HCT116 (cell line): ENCODE measurements at places on chromosomes 7 and 10.

DNA sequence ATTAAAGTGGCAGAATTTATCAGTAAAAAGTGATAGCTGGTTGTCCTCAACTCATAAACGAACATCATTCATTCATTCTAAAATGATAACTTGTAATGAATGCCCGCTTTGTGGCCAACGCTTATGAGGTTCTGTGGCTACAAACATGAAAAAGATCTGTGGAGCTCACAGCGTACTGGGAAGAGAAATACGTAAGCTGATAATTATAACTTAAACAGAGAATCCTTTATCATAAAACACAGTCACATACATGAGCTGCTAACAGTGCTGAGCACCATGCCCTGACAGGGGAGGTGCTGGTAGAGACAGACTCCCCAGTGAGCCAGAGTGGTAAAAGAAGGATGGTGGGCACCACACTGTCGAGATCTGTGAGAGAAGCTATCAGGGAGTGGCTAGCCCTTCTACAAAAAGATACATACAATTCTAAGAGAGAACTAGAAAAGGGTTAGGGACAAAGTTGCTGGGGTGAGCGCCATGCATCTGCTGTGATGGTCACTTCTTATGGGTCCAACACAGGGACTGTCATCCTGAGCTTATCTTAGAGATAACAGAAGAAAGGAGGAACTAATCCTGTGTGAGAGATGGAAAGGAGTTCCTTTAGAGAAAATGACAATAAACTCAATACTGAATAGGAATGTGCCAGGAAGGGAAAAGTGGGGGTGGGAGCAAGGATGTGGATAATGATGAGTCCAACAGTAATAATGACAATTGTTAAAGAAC is 106.7 kb downstream of the USP6NL start:
- DNase-seq = no peak

- no peak for DNase-seq
These were observed 125.9 kb upstream of the NOBOX start for GRCh38 chr7:144529269-144529926.

- no peak for DNase-seq
These were observed 974 bp downstream of the KIF11 start for GRCh38 chr10:92593619-92594588.

- no peak for DNase-seq
These were observed 359.5 kb upstream of the ANKRD30A start for GRCh38 chr10:36765782-36766414.

DNA sequence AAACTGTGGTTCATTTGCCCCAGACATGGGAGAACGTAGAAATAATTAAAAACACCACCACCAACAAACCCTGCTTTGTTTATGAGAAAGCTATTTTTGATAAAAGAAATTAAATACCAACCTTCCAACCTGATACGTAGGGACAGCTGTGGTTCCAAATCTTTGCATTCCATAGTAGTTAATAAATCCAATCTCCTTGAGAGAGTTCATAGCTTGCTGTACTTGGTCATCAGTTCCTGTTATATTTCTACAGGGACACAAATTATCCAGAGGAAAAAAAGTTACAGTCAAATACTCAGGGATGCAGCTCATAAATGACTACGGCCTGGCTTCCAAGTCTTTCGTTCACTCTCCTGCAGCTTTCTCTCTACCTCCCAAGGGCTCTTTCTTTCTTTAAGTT is 41.1 kb downstream of the PUS7 start:
- DNase-seq = no peak

GRCh38 chr10:97659589-97659988 is 19.1 kb downstream of the PI4K2A start:
- no peak for DNase-seq

DNA sequence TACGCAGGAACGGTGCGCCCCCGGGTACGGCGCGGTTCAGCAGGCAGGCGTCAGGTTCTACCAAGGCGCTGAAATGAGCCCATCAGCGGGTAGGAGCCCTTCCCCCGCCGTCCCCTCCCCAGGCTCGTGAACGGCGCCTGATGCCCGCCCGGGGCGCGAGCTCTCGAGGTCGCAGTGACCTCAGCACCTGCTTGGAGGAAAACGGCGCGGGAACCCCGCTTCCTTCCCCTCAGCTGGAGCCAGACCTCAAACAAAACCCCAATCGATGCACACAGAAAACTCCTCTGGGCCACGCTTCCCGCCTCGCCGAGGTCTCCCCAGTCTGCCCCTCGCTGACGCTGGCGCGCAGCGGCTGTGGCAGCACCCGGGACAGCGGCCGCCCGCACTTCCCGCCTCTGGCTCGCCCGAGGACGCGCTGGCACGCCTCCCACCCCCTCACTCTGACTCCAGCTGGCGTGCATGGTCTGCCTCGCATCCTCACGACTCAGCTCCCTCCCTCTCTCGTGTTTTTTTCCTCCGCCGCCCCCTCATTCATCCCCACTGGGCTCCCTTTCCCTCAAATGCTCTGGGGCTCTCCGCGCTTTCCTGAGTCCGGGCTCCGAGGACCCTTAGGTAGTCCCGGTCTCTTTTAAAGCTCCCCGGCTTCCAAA is 514 bp upstream of the GAD2 start:
- DNase-seq = no peak

DNA sequence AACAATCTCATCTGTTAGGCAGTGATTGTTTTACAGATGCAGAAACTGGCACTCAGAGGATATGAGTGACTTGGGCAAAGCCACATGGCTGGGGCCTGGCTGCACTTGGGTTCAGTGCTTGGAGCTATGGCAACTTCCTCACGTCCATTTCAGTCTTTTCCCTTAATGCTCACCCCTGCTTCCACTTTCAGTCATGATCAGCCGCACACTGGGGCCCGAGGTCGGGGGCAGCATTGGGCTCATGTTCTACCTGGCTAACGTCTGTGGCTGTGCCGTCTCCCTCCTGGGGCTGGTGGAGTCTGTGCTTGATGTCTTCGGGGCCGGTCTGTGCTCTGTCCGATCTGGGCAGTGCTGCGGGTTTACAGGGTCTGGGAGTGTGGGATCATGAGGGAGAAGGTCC is 3.0 kb downstream of the SLC12A9 start:
- DNase-seq = no peak

DNA sequence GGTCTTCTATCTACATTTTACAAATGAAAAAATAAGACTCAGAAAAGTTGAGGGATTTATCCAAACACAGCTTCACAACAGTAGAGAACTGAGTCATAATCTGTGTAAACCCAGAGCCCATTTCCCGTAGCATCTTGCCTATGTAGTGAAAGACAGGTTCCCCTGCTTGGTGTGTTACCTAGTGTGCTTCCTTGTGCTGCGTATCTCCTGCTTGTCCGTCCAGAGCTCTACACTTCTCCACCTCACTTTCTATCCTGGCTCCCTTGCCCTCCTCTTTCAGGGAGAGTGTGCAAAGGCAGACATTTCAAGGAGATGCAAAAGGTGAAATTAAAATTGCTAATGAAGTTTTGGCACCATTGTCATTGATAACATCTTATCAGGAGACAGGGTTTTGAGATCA is 1.4 kb upstream of the ASNS start:
- no peak for DNase-seq

DNA sequence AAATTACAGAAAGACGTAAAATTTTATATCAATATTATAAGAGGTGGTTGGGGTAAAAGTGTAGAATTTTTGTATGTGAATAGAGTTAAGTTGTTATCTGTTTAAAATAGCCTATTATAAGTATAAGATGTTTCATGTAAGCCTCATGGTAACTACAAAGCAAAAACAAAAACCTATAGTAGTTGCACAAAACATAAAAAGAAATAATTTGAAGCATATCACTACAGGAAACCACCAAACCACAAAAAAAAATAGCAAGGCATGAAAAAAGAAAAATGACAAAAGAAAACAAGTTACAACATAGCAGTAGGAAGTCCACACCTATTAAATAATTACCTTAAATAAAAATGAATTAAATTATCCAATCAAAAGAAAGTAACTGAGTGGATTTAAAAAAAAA is 12.4 kb upstream of the GSTK1 start:
- no peak for DNase-seq

GRCh38 chr10:71270301-71271220 is 48.5 kb upstream of the SLC29A3 start:
- peak; percentile 68 for DNase-seq

- no peak for DNase-seq
These were observed 83.2 kb downstream of the FRMD4A start for GRCh38 chr10:14247377-14248116.

GRCh38 chr7:135877805-135878204 is 99.4 kb downstream of the MTPN start:
- DNase-seq = no peak

DNA sequence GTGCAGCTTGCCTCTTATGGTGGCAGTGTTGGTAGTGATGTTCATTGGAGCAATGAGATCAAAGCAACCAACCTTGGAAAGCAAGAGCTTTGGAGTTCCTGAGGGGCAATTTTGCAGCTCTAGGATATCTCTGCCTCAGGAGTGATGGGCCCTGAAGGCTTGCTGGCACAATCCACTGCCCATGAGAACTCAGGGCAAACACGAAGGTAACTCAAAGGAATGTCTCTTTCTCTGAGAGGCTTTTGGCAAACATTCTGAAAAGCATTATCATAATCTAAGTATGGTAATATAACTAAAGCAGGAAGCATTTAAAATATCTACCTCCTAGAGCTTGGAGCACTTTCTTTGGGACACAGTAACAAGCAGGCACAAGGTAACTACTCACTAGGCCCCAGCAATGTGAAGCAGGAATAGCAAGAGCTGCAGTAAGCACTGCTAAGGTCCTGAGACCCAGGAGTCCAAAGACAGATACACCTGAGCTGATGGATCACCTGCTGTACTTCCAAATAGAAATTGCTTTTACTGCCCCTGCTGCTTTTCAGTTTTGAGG is 103.1 kb downstream of the NRF1 start:
- DNase-seq = no peak

DNA sequence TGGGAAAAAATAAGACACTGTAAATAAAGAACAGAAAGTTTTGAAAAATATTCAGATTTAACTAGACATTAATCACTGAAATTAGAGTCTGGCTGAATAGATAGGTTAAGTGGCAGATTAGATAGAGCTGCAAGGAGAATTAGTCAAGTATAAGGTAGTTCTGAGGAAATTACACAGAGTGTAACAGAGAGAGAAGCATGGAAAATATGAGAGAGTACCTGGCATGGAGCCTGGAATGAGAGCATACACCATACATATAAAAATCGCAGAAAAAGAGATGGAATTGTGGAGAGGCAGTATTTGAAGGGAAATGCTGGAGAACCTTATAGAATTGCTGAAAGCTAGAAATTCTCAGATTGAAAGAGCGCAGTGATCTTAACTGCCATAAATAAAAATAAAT is 46.9 kb downstream of the ZNRF2 start:
- no peak for DNase-seq

- DNase-seq = no peak
These were observed 558.3 kb upstream of the TPK1 start for GRCh38 chr7:145394126-145394525.

DNA sequence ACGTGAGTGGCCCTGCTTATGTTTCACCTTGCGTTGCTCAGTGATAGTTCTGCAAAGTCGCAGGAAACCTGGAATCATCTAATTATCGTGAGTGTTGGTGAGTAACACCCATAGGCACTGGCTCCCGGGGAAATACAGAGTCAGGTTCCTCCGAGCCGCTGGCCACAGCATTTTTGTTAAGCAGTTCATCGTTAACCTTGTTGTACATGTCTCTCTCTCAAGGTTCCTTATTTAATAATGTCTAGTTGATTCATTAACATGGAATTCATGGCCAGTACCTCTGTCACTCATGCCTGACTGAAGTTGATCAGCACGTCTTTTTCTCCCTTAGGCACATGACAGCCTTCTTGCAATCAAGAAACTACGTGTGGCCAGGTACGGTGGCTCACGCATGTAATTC is 3.1 kb upstream of the ZFAND2A start:
- DNase-seq = no peak

DNA sequence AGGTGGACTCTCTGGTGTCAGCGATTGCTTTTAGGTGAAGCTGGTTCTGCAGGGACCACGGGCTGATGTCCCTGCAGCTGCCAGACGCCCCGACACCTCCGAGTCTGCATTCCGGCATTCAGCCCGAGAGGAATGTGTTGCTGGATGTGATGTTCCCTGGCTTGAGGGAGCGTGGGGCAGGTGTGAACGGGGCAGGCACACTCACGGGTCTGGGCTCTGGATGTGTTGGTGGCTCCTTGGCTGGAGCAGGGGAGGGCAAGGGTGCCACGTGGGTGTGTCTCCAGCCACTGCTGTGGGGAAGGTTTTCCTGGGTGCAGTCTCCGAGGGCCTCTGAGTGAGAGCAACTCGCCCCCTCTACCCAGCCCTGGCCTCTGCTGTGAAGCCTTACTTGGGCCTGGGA is 140.5 kb downstream of the CAMK1D start:
- DNase-seq = no peak

GRCh38 chr7:23011222-23011924 is 2.6 kb downstream of the HYCC1 start:
- no peak for DNase-seq

DNA sequence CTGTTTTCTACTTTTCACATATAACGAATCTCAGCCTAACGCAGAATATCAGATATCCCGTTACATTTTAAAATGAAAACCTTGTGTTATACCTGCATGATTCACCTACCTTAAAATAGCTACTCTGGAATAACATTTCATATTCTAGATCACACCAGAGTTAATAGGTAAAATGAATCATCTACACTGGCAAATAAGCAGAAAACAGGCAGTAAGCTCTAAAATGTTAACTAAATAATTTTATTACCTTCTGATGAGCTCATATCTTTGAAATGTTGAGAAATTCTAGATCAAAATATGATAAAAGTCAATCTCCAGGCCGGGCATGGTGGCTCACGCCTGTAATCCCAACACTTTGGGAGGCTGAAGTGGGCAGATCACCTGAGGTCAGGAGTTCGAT is 71.3 kb downstream of the CPEB3 start:
- DNase-seq = no peak

- DNase-seq = no peak
These were observed 358.4 kb downstream of the KCNMA1 start for GRCh38 chr10:77279207-77279606.

GRCh38 chr7:12146813-12147212 is 64.3 kb upstream of the TMEM106B start:
- DNase-seq = no peak

GRCh38 chr7:129684777-129685176 is 73.3 kb downstream of the NRF1 start:
- no peak for DNase-seq

DNA sequence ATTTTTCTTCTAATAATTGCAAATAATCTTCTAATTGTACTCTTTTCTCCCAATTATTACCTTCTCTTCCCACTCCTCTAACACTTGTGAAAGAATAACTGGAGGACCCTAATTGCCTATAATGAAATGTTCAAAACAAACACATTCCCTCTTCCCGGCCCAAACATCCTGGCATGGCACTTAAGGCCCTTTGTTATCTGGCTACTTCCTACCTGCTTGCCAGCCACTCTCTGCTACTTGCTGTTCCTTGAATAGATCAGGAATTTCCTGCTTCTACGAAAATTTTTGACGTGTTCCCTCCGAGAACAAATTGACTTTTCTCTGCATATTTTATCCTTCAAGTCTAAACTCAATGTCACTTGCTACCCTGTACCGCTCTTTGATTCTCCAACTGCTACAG is 56.1 kb upstream of the NOBOX start:
- DNase-seq = no peak

DNA sequence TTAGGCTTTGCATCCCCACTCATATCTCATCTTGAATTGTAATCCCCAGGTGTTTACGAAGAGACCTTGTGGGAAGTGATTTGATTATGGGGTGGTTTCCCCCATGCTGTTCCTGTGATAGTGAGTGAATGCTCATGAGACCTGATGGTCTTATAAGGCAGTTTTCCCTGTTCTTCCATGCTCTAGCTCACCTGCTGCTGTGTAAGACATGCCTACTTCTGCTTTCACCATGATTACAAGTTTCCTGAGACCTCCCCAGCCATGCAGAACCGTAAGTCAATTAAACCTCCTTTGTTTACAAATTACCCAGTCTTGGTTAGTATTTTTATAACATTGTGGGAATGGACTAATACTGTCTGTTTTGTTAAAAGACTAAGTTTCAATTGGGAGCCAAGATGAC is 35.3 kb upstream of the ZNF92 start:
- no peak for DNase-seq
